ENCODE measurements at places on chromosomes 5 and 9. TPM values are rescaled to one million over a fixed set of nuclear protein-coding genes. Genes with fewer than 3 reads are reported as not detected.

GRCh38 chr9:131274674-131275331 is 1.5 kb downstream of the FAM78A start:
- peak overlapping the region; percentile 98 for H3K27ac ChIP-seq
- H3K4me3 ChIP-seq: peak overlapping the region; percentile 98
- DNase-seq: peak; percentile 36
- H3K27me3 ChIP-seq: no peaks in the 10 kb centered on the region
- peaks cover 20% of the 10 kb centered on the region for H3K36me3 ChIP-seq

- DNase-seq: no peak
- H3K27me3 ChIP-seq: no peaks in the 10 kb centered on the region
- H3K4me3 ChIP-seq: no peak overlapping the region
- peaks cover 65% of the 10 kb centered on the region for H3K36me3 ChIP-seq
- H3K27ac ChIP-seq: no peak overlapping the region
- no peaks in the 10 kb centered on the region for H3K4me1 ChIP-seq
Measured at GRCh38 chr5:177537389-177538361, 16.7 kb downstream of the FAM193B start.

DNA sequence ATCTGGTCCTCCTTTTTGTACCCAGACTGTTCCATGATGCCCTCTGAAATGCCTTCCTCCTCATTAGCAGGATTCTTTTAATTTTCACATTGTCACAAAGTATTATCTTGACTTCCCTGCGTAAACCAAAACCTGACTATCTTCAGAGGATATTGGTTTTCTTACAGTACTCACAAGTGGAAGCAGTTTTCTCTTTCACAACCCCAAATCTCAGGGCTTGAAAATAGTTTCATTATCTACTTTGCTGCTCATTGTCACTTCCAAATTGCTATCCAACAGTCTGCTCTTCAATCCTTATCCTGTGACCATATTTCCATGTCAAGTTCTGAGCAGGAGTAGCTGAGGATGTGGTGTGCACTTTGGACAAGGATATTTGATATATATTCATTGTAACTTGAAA is 324.1 kb downstream of the FAM170A start:
- no peak for DNase-seq
- no peak overlapping the region for H3K27ac ChIP-seq
- no peaks in the 10 kb centered on the region for H3K36me3 ChIP-seq
- no peaks in the 10 kb centered on the region for H3K27me3 ChIP-seq
- H3K4me1 ChIP-seq: no peaks in the 10 kb centered on the region

- H3K4me3 ChIP-seq: no peak overlapping the region
- no peaks in the 10 kb centered on the region for H3K27me3 ChIP-seq
- no peaks in the 10 kb centered on the region for H3K36me3 ChIP-seq
- no peak for DNase-seq
- no peaks in the 10 kb centered on the region for H3K4me1 ChIP-seq
Measured at GRCh38 chr9:16396389-16396788, 474.1 kb downstream of the BNC2 start.

GRCh38 chr9:91954841-91955471 is 4.9 kb upstream of the ROR2 start:
- peaks cover 47% of the 10 kb centered on the region for H3K27me3 ChIP-seq
- H3K4me1 ChIP-seq: peaks cover 7% of the 10 kb centered on the region
- DNase-seq: no peak
- H3K4me3 ChIP-seq: no peak overlapping the region

- no peaks in the 10 kb centered on the region for H3K36me3 ChIP-seq
- H3K4me3 ChIP-seq: no peak overlapping the region
- H3K27me3 ChIP-seq: no peaks in the 10 kb centered on the region
- no peaks in the 10 kb centered on the region for H3K4me1 ChIP-seq
Measured at GRCh38 chr5:167699432-167699831, 592.0 kb upstream of the WWC1 start.

DNA sequence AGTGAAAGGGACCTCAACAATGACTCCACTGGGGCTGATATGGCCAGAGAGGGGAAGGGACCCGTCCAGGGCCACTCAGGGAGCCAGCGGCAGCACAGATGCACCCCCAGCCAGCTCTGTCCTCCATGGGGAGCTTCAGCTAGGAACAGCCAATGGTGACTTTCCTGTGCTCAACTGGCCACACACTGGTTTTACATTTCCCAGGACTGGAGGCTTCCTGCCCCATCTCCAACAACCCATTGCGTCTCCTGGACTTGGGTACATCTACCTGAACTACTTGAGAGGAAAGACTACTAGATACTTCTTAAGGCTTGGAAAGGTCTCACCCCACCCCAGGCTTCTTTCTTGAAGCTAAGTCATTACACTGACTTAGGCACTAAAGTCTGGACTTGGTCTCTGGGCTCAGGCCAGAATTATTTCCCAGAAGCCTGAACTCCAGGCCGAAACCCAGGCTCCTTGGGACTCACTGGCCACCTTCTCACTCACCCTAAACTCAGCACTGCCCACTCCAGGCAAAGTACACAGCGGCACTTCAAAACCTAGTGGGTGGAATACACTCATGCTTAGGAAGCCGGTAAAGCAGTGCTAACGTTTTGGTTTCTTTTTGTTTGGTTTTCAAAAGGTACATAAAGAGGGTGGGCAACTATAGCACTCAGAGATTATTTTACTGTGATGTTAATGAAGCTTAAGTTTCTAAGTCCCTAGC is 1.5 kb downstream of the IGFBPL1 start:
- DNase-seq: no peak
- H3K4me3 ChIP-seq: no peak overlapping the region
- H3K27me3 ChIP-seq: peaks cover 43% of the 10 kb centered on the region
- peaks cover 6% of the 10 kb centered on the region for H3K4me1 ChIP-seq
- no peak overlapping the region for H3K27ac ChIP-seq

DNA sequence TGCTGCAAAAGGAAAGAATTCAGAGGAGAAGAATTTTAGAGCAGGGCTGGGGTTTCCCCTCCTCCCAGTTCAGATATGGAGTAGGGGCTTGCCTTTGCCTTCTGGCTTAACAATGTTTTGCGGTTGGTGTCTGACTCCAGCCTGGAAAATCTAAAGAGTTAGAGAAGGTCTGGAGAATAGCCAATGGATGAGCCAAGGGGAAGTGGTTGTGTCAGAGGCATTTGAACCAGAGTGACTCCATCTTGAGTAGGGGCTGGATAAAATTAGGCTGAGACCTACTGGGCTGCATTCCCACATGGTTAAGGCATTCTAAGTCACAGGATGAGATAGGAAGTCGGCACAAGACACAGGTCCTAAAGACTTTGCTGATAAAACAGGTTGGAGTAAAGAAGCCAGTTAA is 133.7 kb downstream of the DIRAS2 start:
- no peaks in the 10 kb centered on the region for H3K27me3 ChIP-seq
- no peak overlapping the region for H3K27ac ChIP-seq
- peaks cover 6% of the 10 kb centered on the region for H3K4me1 ChIP-seq
- DNase-seq: no peak

DNA sequence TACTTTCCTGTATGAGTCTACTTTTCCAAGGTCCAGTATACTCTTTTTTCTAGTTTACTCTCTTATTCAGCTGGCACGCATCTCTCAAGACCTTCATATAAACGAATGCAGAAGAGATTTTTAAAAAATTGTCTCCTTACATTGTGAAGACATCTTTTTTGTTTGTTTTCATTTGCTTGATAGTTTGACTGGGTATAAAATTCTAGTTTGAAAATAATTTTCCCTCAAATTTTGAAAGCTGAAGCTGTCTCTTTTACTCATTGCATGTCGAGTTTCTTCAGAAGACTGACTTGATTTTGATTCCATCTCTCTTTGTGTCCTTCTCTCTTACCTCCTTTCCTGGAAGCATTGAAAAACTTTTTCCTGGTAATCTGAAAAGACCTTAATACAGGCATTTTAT is 3.1 kb upstream of the PCDHB11 start:
- no peak overlapping the region for H3K27ac ChIP-seq
- H3K4me1 ChIP-seq: no peaks in the 10 kb centered on the region
- H3K27me3 ChIP-seq: peaks cover 24% of the 10 kb centered on the region
- no peak overlapping the region for H3K4me3 ChIP-seq

DNA sequence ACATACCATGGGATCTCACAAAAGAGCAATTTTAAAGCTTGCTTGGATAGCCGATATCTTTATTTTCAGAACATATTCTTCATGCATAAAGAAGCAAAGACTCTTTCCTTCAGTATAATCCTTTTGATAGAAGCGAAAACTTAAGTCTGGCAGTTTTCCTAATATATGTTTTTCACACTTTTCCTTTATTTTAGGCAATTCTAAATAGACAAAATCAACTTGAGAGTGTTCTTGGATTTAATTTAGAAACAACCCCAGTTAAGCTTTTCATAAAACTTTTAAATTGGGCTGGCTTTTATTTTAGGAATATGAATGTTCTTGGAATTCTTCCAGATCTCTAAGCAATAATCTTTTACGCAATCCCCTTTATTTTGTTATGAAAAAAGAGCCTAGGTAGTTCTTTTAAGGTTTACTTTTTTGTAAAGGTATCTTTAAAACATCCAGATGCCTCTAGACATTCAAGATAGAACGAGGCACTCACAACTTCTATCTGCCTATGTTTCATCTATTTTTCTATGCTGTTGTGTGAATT is 51.5 kb upstream of the HSPB3 start:
- no peak overlapping the region for H3K4me3 ChIP-seq
- H3K4me1 ChIP-seq: no peaks in the 10 kb centered on the region
- no peak for DNase-seq
- no peak overlapping the region for H3K27ac ChIP-seq
- H3K27me3 ChIP-seq: peaks cover 2% of the 10 kb centered on the region

DNA sequence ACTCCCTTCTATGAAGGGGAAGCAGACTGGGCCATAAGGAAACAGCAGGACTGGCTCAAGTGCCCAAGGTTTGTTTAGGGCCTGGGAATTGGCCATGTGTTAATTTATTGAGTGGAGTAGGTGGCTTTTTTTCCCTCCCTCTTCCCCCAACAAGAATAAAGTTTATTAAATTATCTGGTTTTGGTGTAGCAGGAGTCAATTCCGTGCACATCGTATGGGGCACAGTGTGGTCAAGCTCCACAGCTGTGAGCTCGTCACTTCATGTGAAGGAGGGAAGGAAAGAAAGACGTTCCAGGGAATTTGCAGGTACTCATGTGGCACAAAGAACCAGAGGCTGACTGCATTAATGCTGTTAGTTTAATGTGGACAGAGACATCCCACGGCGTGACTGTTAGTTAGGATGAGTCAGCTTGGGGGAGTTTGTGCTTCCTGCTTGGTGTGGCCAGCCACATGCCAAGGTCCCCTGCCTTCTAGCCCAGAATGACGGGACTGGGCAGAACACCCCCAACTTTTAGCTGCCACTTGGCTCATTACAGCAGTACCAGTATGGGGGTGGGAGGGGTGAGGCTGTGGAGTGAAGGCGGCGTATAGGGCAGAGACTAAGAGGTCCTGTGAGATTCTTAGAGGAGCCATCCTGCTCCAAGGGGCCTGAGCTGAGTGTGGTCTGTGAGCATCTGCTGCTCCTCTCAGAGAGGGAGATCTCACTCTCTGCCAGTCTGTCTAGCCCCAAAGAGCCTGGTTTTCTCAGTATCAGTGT is 33.2 kb downstream of the CSF1R start:
- no peak overlapping the region for H3K4me3 ChIP-seq
- peaks cover 72% of the 10 kb centered on the region for H3K36me3 ChIP-seq
- no peak for DNase-seq
- no peaks in the 10 kb centered on the region for H3K4me1 ChIP-seq

DNA sequence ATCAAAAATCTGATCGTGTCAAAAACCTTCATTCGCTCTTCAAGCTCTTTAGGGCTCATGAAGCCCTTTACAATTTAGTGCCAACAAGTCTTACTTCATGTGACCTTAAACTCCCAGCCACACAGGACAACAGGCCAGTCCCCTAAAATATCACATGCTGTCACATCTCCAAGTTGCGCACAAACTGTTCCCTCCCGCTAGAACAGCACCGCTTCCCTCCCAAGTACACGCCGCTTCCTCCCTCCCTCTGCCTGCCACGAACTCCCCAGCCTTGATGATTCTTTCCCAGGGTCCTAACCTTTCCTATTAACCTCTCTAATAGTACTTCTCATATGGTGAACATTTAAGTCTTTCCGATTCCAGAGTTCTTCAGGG is 91.2 kb downstream of the TLE1 start:
- H3K4me3 ChIP-seq: no peak overlapping the region
- peak overlapping the region; percentile 36 for H3K27ac ChIP-seq
- H3K36me3 ChIP-seq: peaks cover 42% of the 10 kb centered on the region
- H3K4me1 ChIP-seq: peaks cover 81% of the 10 kb centered on the region

DNA sequence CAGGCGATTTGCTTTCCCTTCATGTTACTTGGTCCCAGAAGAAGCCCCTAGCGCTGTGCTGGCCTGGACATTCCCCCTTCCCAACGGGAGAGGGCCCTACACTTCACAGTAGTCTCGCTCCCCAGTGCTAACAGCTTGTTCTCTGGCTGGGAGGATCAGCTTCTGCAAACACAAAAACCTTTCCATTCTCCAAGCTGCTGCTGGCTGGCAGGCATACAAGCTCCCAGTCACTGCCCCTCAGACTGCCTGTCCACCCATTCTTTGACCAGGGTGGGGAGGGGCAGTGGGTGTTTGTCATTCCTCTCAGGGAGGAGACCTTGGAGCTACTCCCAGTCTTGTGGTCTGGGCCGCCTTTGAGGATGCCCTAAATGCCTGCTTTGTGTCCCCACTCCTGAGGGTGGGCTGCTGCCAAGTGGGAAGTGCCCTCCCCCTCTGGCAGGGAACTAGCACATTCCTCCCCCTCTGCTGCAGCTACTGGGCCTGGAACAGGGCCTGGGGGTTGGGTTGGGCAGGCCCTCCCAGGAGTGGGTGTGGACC is 20.8 kb downstream of the ENHO start:
- no peak overlapping the region for H3K27ac ChIP-seq
- no peaks in the 10 kb centered on the region for H3K36me3 ChIP-seq
- peaks cover 14% of the 10 kb centered on the region for H3K27me3 ChIP-seq
- H3K4me3 ChIP-seq: no peak overlapping the region

DNA sequence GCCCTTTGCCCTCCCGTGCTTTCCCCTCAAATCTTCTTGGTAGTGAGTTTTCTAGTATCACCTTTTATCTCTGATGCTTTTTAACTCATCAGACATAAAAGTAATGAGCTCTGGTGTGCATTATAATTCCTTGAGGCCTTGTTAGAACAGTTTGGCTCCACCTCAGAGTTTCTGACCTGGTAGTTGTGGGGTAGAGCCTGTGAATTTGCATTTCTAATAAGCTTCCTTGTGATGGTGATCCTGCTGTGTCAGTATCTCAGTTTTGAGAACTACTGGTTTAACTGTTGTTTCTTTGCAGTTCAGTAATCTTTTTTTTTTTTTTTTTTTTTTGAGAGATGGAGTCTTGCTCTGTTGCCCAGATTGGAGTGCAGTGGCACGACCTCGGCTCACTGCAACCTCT is 31.1 kb downstream of the UBE2D2 start:
- H3K27me3 ChIP-seq: no peaks in the 10 kb centered on the region
- H3K4me3 ChIP-seq: peak overlapping the region; percentile 35
- no peak for DNase-seq

The REXO4 gene
- 31.6 TPM for total RNA-seq

The BRD9 gene
- 53.0 TPM for total RNA-seq

The VLDLR gene
- total RNA-seq: 1.1 TPM

The CDC25C gene
- total RNA-seq: 0.42 TPM

The ASPN gene
- not detected for total RNA-seq

The INSL4 gene
- total RNA-seq: not detected

The ECM2 gene
- total RNA-seq: not detected

Measured in activated B cell treated with CpG ODN at 0.5 μM for 24 hours (primary cell).